Urothelium cell line (cell line): ENCODE measurements at places on chromosomes 6 and 20.

- DNase-seq, result no peak
These were observed 1.9 kb downstream of the RNF217 start for GRCh38 chr6:124963831-124964763.

GRCh38 chr6:148520109-148520841, 177.6 kb downstream of the SASH1 start:
- DNase-seq, result no peak

GRCh38 chr6:3119040-3119723, 671 bp downstream of the BPHL start:
- DNase-seq, result no peak

DNA sequence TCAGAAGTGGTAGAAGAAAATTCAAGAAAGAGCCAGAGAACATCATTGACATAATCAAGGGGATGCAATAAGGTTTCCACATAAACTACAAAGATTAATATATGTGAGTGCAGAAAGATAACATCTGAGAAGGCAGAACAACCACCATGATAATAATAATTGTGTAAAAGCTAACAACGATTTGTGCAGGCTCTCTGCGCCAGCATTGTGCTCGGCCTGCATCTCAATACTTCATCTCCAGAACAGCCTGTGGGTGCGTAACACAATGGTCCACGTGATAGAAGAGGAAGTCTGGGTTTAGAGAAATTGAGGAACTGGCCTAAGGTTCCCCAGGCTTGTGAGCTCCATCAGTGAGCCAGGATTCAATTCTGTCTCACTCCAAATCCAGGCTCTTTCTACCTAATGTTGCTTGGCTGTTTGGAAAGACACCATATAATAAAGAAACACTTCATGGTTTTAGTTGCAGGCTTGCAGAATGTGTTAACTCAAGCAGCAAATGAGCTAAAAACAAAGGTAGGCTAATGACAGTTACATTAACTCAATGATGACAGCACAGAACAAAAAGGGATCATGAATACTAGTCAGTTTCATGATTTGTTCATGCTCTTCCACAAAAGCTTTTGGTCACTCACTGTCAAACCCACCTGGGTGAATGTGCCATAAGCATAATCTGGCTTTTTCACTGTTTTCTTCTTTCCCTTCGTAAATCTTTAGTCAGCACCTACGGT, 71.2 kb downstream of the LY86 start:
- no peak for DNase-seq

DNA sequence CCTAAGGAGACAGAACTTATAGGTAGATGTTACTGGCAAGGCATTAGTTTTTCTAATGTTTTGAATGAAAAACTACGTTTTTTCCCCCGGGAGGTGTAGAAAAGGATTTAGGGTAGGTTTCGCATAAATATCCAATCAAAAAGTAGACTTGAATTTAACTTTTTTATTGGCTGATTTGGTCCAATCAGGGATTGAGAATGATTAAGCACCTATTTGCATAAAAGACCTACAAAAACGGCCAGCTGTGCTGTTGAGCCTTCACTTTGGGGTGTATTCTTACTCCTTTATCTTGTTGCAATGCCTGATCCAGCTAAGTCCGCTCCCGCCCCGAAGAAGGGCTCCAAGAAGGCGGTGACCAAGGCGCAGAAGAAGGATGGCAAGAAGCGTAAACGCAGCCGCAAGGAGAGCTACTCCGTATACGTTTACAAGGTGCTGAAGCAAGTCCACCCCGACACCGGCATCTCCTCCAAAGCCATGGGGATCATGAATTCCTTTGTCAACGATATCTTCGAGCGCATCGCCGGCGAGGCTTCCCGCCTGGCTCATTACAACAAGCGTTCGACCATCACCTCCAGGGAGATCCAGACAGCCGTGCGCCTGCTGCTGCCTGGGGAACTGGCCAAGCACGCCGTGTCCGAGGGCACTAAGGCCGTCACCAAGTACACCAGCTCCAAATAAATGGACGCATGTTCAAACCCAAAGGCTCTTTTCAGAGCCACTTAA, 113.5 kb upstream of the BTN3A2 start:
- no peak for DNase-seq

GRCh38 chr6:19571176-19571575, 266.0 kb upstream of the ID4 start:
- DNase-seq, result no peak

DNA sequence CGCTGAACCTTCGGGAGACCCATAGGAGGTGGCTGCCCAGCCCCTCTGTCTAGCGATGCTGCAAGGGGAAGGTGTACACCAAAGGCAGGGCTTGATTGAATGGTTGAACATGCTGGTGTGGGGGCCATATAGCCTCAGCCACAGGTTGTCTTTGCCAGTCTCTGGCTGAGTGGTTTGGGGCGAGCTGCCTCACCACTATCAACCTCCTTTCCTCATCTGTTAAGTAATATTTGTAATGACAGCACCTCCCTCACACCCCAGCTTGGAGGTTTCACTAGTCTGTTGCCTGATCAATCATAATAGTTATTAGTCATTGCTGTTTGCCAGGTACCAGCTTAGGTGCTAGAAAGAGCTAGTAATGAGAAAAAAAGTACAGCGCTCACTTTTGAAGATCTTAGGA, 11.8 kb upstream of the ZNF831 start:
- no peak for DNase-seq

GRCh38 chr6:157980288-157981131, 1.2 kb upstream of the SYNJ2 start:
- DNase-seq, result no peak

DNA sequence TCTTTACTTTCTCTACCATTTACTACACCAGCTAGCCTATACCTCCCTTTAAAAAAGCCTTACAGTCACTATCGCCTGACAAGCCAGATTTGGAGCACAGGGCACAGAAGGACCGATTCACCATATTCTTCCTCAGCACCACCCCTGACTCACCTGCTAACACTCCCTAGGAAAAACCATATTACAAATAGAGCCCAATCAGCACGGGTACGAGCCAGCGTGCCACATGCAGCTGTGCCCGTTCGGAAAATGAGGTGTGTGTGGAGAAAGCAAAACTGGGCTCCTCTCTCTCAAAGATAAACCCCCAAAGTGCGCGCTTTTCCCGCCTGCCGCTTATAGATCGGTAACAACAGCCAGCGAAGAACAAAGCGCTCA, 1.2 kb downstream of the SYNCRIP start:
- no peak for DNase-seq

GRCh38 chr20:9375221-9375681, 139.1 kb upstream of the LAMP5 start:
- no peak for DNase-seq

DNA sequence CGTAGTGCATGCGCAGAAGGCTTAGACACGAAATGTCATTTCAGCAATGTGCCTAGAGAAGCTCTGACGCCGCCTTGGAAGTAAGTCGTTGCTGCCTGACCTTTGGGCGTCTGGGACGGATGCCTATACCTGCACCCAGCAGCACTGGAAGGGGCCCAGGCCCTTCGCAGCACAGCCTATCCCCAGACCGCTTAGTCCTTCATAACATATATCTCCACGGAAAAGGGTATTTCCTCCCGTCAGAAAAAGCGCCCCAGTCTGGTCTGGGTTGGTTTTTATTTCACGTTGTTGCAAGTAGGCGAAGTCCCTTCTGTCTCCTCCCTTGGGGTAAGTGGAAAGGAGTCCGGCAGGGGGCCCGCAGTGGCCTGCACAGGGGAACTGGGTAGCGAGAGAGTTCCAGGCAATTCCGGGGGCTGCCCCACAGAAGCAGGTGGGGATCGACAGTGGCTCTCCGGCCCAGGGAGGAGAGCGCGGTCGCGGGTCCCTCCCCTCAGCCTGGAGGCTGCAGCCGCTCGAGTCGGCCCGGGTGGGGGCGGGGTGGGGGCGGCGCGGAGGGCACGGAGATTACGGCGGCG, 559 bp upstream of the EYA4 start:
- DNase-seq, result no peak

DNA sequence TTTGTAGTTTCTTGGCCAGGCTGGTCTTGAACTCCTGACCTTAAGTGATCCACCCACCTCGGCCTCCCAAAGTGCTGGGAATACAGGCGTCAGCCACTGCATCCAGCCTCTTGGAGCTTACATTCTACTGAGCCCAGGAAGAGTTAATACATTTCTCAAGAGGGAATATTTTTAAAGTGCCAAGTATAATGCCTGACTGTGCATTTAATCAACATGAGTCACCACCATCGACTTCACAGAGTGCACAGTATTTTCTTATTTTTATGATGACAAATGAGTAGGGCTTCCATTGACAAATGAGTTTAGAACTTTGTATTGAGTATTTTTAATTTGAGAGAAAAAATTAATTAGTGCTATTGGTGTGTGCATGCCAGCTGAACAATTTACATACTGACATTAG, 72.2 kb downstream of the SASH1 start:
- peak; percentile 42 for DNase-seq

GRCh38 chr6:84641076-84641475, 123.3 kb downstream of the TBX18 start:
- DNase-seq, result no peak

DNA sequence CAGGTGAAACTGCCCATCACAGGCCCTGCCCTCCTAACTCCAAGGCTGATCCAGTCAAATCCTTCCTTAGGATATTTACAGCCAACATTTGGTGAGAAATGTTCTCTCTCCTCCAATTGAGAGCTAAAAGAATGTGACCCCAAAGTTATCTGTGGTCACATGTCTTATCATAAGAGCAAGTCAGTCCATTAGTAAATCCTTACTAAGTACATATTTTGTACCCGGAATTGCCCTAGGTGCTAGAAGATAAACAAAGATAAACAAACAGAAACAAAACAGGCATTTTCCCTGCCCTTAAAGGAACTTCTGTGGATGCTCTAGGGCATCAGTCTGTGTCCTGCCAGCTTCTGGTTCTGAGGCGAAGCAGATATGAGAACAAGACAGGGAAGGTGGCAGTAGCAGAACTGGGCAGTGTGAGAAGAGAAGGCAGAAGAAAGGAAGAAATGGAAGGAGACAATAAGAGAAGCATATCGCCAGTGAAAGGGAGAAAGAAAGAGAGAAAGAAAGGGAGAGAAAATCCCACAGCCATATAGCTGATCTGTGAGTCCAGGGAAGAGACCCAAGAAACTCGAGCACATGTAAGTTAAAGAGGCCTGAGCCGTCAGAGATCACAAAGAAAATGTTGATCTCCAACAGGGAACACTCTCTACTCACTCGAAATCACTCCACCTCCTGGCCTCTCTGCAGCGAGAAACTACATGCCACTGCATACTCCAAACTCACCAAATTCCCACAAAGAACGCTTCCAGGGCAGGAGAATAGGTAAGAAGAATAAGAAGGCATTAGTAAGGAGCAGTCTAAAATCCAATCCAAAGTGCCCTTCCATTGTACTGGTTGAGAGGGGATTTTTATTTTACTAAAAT, 41.7 kb downstream of the CDK5RAP1 start:
- no peak for DNase-seq

DNA sequence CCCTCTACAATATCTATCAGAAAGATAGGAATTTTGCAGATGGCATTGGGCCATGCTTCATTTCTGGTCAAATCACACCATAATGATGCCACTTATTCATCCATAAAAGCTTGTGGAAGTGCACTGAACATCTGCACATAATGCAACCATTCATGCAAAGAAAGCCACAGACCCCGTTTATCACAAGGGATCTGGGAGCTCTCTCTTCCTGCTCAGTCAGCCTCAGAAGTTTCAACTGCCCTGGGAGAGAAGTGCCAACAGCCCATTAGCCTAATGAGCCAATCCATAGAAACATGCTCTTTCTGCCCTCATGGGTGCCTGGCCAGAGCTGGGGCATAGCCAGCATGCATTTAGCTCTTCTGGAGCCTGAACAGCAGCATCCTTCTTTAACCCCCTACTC, 85.8 kb downstream of the SLC35F1 start:
- DNase-seq, result no peak

DNA sequence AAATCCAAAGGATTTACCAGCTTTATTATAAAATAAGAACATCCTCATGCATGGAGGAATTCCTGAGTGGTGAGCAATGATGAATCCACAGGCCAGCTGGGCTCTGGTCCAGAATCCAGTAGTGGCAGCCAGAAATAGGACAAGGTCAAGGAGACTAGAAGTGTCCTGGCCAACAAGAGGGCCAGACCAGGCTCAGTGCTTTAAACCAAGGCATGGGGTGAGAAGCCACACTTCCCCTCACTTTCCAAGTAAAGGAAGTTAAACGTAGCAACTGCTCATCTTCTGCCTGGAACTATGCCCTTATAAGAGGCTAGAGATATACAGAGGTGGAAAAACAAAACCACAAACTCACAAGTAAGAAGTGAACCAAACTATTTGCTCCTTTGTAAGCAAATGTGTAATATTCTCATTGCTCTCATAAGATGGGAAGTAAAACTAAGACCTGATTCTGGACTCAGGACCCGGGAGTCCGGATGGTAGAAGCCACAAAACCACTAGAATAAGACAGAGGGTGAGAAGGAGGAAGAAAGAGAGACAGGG, 253.2 kb downstream of the UST start:
- peak; percentile 51 for DNase-seq

DNA sequence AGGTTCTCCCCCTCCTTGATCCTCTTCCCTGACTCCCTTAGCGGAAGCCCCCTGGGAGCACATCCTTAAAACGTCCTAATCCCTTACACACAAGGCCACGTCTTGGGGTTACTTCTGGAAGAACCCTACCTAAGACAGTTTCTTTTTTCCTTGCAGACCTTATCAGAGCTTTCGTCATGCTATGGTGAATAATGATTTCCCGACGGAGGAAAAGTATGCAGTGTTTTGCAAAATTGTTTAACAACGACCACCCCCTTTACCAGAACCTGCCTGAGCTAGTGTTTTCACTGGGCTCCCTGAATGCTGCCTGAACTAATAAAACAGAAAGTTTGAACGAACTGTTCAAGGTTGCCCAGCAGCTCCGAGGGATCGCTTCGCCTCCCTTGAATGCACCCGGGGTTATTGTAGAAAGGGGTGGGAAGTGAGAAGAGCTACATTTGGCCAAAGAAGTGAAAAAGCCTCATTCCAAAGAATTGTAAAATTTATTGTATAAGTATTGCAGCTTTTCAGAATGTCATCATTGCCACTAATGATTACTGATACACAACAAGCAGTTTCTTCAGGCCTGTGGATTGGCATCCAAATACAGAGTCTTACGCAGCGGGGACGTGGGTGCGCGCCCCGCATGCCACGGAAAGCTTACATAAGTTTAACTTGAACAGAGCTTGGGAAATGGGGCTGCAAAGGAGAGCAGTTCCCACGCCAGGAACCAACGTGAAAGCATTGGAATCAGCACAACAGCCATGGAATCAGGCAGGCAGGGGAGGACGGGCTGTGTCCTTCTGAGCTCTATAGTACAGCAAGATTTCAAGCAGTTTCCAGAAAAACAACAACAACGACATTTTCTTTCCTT, 27.9 kb upstream of the ZBP1 start:
- DNase-seq, result peak; percentile 5

- DNase-seq, result peak; percentile 23
These were observed 26.5 kb downstream of the CD109 start for GRCh38 chr6:73722318-73723060.

- DNase-seq, result no peak
These were observed 20.3 kb downstream of the MUCL3 start for GRCh38 chr6:30960907-30961673.

DNA sequence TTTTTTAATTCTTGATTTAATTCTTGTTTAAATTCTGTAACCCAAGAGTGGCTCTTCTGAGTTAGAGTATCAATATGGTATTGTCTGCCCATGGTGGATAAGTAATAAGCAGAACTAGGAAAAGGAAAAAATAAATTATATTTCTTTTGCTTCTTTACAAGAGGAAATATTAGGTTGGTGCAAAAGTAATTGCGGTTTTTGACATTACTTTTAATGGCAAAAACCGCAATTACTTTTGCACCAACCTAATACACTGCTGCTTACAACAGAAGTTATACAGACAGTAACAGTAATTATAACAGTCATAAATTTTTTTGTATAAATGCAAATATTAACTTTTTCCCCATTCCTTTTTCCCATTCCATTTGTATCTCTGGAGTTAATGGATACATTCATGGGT, 65.6 kb downstream of the HS3ST5 start:
- DNase-seq, result no peak

- DNase-seq, result peak; percentile 76
These were observed 94.0 kb upstream of the NHSL1 start for GRCh38 chr6:138593124-138593877.
